Midbrain (tissue), 1 donor: ENCODE measurements at places on chromosomes 16 and 17.
A peak's percentile ranks its signal among the peaks of the same experiment; 100 is the strongest.

GRCh38 chr16:82368041-82368440 is 198.0 kb upstream of the MPHOSPH6 start:
- DNase-seq, result peak; percentile 32

- no peak for DNase-seq
These were observed 9.4 kb upstream of the SPATA2L start for GRCh38 chr16:89710709-89711564.

- DNase-seq, result no peak
These were observed 6.0 kb downstream of the HSDL1 start for GRCh38 chr16:84138824-84139627.

- no peak for DNase-seq
These were observed 102.2 kb downstream of the CDK5R1 start for GRCh38 chr17:32588982-32589381.

DNA sequence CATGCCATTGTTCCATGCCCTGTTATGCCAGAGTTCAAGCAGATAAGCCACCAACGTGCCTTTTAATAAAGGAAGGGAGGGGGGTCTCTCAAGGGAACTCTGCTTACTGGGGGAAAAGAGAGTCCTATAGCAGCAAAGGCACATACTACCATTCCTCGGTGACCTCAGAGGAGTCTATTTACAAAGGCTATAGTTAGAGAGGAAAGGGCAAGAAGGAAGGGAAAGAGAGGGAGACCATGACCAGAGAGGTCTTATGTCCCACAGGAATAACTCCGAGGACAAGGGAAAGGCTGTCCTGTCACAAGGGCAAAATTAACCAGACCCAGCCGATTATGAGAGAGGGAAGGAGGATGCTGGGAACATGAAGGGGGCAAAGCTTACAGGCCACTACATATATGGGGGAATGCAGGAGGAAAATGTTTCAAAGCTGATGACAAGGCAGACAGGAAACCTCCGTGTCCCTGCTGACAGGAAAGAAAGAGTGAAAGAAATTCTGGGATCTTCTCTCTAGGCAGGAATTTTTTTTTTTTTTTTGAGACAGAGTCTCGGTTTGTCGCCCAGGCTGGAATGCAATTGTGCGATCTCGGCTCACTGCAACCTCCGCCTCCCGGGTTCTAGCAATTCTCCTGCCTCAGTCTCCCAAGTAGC is 51.5 kb downstream of the HIC1 start:
- no peak for DNase-seq

DNA sequence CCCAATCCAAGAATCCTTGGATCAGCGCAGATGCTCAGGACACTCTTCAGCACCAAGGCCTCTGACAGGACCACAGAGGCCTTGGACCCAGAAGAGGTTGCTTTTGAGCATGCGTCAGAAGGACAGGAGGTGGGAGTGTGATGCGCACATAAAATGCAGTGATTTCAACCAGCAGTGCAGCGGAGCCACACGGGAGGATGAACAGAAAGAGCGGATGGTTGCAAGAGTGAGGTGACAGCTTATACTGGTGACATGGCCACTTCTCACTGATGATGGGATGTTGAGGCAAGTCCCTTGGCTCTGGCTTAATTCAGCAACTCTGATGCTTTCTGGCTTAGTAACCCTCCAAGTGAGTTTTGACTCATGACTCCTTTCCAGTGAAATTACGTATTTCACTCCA is 25.2 kb upstream of the ERN1 start:
- no peak for DNase-seq

- no peak for DNase-seq
These were observed 76.9 kb downstream of the AMFR start for GRCh38 chr16:56348168-56349085.

- peak; percentile 60 for DNase-seq
These were observed 39.5 kb downstream of the CYB5B start for GRCh38 chr16:69463876-69464275.

DNA sequence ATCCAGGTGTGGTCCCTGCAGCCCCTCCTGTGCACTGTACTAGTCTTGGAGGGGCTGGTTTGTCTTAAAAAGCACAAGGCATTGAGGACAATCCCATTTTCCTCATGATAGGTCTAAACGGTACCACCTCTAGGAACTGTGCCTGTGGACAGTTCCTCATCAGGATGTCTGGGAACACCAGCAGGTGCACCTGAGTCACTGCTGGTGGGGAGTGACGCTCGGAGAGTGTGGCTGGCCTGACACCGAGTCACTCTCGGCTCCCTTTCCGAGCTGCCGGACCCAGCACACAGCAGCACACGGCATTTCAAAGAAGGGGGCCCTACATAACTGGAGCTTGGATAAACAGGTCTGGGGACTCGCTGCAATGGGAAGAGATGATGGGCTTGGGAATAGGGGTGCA is 25.6 kb downstream of the LRRC75A start:
- DNase-seq, result no peak

DNA sequence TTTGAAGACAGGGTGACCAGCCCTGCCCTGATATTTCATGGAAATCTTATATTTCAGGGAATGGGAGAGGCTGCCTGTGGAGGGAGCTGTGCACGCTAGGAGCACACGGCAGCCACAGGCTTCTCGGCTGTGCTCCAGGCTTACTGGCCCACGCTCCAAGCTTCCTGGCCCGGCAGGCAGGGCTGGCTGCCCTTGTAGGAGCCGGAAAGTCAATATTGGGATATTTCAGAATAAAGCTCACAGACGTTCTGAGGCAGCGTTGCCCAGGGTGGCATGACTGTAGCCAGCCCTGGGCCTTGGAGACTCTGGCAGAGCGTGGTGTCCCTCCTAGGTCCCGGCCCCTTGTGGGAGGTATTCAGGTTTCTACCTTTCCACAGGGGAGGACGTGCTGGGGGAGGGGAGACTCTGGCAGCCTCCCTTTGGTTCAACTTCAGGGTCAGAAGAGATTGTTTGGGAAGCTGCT is 95.6 kb downstream of the NPIPB11 start:
- no peak for DNase-seq
